GOT3 (cell line): ENCODE measurements at places on chromosomes 5 and 9.

- no peak for DNase-seq
These were observed 639.5 kb upstream of the ARRDC3 start for GRCh38 chr5:92022415-92023140.

DNA sequence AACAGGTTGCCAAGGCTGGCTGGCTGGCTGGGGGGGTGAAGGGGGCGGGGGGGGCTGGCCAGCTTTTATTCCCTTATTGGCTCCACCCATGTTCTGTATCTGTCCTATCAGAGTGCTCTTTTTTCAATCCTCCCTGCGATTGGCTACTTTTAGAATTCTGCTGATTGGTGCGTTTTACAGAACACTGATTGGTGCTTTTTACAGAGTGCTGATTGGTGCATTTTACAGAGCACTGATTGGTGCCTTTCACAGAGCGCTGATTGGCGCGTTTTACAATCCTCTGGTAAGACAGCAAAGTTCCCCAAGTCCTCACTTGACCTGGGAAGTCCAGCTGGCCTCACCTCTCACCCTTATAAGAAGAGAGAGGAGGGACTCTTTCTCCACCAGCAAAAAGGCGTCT, 175.9 kb downstream of the ERCC6L2 start:
- no peak for DNase-seq

DNA sequence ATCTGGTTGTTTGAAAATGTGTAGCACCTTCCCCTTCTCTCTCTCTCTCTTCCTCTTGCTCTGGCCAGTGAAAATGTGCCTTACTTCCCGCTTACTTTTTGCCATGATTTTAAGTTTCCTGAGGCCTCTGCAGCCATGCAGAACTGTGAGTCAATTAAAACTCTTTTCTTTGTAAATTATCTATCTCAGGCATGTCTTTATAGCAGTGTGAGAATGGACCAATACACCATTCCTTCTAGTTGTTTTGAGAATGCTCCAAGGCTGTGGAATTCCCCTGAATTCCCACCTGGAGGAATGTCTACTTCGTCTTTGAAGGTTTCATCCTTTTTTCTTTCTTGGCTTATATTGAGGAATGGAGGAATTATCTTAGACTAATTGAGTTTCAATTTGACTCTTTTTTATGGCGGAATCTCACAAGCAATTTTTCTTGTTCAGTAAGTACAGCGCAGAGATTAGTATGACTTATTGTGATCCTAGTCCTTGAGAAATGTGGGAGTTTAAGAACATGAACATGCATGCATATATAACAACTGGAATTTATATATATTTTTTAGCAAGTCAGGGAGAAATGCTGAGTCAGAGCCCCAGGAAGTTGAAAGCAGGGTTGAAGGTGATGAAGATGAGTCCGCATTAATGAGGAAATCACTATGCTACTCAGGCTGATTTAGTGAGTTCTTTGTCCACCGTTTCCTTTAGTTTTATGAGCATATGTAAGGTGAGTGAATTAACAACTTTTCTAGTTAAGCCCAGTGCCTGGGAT, 488.1 kb upstream of the ADAMTS16 start:
- DNase-seq: no peak

GRCh38 chr5:154618696-154619095, 136.5 kb upstream of the LARP1 start:
- DNase-seq: no peak

- DNase-seq: no peak
These were observed 131.8 kb downstream of the GNAQ start for GRCh38 chr9:77899679-77900354.

- no peak for DNase-seq
These were observed 26.7 kb downstream of the FRMPD1 start for GRCh38 chr9:37677435-37677834.

DNA sequence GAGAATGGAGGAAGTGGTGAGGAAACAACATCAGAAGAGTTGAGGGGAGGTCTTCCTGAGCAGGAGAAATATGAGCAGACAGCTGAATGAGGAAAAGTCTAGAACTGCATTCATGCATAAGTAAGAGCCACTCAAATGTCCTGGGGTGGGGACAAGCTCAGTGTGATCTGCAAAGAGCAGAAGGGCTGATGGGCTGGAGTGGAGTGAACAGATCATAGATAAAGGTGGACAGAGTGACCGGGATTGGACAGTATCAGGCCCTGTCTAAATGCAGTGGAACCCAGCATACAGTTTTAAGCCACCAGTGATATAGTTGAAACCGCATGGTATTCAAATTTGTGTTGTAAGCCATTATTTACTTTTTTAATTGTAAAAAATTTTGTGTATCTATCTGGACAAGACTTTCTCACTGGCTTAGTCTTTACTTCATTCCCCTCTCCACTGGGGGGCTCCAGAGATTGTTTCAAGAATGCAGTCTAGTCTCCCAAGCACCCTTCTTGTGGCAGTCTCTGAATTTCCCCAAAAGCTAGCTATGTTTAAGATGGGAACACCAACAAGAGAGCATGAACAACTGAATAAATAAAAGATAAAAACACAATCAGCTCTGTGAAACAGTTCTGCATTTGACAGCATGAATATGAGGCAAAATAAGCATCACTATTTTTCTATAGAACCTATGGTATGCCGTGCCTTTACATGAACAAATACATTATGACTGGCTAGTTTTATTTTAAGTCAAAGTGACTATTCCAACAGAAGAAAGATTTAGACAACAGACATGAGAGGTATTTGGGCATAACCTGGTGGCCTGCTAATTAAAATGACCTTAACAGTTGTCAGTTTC, 10.7 kb upstream of the STK32A start:
- no peak for DNase-seq

DNA sequence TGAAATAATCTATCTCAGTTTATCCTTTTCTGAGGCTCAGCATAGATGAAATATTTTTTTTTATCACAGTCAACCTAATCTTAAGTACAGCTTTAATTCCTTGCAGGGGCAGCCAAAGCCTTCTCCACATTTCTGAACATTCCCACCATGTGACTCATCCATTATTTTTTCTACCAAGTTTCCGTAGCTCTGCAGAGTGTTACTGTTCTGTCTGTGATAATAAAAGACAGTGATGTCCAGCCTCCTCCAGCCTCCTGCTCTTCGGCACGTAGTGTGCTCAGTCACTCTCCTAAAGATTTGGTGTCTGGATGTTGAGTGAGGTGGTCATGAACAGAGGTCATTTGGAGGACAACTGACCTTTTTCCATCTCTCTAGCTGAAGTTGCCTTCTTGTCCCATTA, 338.1 kb upstream of the ADAMTS16 start:
- DNase-seq: no peak

- no peak for DNase-seq
These were observed 4.3 kb downstream of the RPL12 start for GRCh38 chr9:127446713-127447415.

- DNase-seq: no peak
These were observed 273.1 kb downstream of the ARHGEF28 start for GRCh38 chr5:73899055-73899454.

- no peak for DNase-seq
These were observed 5.2 kb downstream of the SHROOM1 start for GRCh38 chr5:132825033-132825833.

GRCh38 chr9:87599901-87600610, 102.4 kb downstream of the DAPK1 start:
- no peak for DNase-seq

DNA sequence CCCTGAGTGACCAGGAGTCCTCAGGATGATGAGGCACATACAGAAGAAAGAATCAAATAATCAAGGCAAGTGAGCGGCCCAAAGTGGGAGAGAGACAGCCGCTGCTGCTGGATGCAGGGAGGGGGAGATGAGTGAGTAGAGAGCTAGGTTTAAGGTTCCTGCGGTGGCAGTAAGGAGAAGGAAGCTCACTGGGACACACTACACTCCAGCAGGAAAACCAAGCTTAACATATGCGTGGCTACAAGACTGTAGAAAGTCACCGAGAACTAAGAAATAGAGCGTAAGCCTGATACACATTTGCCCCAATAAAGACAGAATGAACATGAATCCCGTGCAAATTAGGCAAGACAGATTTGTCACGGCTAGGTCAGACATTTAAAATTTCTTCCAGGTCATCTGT, 470.2 kb downstream of the KDM4C start:
- no peak for DNase-seq

DNA sequence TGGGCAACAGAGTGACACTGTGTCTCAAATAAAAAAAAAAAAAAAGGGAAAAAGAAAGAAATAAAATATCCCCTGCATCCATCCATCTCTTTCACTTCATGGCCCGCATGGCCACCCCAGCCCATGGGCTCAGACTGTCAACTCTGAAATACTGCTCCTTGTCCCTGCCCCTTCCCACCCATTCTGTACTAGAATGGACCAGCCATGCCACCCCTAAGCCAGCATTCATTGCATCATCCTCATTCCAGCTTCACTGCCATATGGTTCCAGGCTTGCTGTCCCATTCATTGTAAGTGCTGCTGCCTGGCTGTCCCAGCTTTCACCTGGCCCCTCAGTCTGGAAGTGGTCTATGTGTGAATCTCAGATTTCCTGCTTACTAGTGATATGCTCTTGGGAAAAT, 46.2 kb downstream of the SPRY4 start:
- DNase-seq: no peak

DNA sequence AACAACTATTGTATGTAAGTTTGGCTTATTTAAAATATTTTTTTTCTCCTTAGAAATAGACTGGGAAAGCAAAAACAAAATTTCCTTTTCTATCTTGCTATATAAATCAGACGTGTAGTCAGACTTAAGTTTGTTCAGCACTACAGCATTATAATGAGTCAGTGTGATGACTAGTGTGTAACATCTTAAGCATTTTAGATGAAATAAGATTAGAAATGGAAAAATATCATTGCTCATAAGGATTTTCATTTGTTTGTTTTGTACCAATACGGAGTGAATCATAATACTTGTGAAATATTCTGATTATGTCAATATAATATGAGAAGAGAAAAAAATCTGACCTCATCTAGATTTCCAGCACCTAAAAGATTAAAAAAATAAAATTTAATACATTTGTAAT, 64.7 kb upstream of the RICTOR start:
- DNase-seq: no peak

DNA sequence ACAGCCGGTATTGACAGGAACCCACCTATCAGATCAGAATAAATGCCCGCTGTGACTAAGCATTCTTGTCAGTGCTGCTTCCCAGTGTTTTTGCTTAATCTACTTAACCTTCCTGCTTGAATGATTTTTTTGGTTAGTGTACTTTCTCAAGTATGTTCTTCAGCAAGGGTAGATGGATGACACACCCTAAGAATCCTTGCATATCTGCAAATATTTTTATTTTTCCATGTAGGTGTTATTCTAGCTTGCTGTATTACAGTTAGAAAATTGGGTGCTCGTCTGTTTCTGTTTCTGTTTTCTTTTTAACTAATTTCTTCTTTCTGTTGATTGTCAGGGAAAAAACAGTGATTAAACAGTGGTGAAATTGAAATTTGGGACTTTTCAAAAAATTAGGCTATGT, 64.5 kb downstream of the SEC61B start:
- no peak for DNase-seq

DNA sequence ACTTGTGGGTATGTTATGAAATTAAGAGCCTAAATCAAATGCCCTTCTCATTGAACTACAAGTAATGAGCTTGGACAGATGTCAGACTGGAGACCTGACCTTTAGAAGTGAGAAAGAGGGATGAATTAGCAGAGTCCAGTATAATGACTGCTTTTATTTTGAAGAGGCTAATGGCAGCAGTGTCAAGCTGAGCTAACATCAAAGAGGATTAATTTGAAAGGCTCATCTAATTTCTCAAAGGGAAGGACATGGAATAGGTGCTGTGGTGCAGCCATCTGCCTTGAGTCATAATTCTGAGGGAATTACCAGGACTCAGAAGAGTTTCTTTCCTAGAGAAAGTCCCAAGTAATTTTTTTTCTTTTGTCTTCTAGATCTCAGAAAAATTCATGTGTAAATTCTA, 57.6 kb downstream of the FAM81B start:
- no peak for DNase-seq

GRCh38 chr9:4550777-4551484, 60.7 kb downstream of the SLC1A1 start:
- no peak for DNase-seq

DNA sequence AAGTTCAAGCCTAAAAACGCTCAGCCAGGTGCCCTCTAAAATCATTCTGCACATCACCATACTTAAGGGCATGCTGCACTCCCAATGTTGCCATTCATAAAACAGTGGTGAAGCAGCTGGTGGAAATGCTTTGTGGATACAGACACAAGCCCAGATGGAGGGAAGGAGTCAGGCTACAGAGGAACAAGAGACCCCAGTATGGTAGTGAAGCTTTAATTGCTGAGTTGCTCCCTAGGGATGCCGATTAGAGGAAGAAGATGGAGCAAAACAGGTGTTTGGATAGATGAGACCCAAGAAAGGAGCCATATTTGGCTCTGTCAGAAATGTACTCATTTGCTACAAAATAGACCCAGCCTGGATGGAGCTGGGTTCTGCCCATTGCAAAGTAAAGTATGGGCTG, 230.5 kb downstream of the NSG2 start:
- no peak for DNase-seq

GRCh38 chr9:83405759-83406158, 132.4 kb downstream of the FRMD3 start:
- DNase-seq: no peak

DNA sequence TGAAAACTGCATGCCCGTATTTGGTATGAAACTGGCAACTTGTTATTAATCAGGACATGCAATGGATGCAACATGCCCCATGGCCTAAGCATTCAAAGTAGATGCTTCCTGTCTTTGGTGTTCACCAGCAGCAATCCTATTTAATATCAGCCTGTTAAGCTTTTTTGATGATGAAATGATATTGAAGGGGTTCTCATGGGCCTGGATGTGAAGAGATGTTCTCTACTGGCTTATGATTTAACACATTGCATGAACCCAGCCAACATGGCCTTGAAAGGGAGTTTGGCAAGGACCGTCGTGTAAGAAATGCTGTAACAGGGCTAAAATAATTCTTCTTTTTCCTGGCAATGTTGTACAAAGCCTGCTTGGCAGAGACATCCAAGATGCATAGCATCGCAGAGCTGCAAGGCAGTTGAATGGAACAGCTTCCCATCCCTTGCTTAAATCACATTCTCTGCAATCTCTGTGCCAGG, 111.2 kb downstream of the SMARCA2 start:
- DNase-seq: no peak

- DNase-seq: no peak
These were observed 66.0 kb downstream of the FRMD3 start for GRCh38 chr9:83472221-83472665.

- DNase-seq: no peak
These were observed 19.7 kb downstream of the COL5A1 start for GRCh38 chr9:134661299-134661698.

DNA sequence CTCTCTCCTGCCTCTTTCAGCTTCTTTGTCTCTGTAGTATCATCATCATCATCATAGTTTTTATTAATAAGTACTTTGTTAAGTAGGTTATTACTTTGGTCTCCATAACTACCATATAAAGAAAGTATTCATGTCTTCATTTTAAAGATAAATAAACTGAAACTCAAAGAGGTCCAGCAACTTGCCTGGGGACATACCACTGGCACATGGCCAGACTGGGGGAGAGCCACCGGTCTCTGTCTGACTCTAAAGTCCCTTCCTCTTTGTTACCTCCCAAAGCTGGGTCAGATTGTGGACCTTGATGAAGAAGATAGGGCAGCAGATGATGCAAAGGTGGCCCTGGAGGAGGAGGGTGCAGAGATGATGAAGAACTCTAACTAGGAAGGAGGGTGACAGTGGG, 8.5 kb downstream of the CDX1 start:
- no peak for DNase-seq

- DNase-seq: no peak
These were observed 26.8 kb downstream of the WWC1 start for GRCh38 chr5:168318240-168318639.

GRCh38 chr5:136020383-136021015, 8.3 kb upstream of the TGFBI start:
- DNase-seq: peak; percentile 44

GRCh38 chr5:124716169-124716568, 30.3 kb downstream of the ZNF608 start:
- no peak for DNase-seq
